ENCODE measurements at places on chromosomes 3 and 15.

DNA sequence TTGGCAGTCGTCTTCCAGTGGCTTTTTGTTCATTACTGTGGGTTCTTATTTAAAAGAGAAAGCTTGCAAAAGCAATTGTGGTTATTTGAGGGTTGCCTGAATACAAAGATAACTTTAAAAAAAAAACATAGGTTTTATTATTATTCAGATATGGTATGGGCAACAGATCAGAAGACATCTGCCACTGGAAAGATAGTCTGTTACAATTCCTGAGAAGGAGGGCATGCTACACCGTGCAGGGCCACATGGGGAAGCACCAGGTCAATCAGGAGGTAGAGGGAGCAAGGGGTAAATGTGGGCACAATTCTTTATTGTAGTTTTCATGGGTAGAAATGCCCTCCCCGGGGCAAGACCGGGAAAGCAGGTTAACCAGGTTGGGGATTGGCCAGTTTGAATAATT lies 46.5 kb downstream of the BBS4 start:
- no peak for DNase-seq

DNA sequence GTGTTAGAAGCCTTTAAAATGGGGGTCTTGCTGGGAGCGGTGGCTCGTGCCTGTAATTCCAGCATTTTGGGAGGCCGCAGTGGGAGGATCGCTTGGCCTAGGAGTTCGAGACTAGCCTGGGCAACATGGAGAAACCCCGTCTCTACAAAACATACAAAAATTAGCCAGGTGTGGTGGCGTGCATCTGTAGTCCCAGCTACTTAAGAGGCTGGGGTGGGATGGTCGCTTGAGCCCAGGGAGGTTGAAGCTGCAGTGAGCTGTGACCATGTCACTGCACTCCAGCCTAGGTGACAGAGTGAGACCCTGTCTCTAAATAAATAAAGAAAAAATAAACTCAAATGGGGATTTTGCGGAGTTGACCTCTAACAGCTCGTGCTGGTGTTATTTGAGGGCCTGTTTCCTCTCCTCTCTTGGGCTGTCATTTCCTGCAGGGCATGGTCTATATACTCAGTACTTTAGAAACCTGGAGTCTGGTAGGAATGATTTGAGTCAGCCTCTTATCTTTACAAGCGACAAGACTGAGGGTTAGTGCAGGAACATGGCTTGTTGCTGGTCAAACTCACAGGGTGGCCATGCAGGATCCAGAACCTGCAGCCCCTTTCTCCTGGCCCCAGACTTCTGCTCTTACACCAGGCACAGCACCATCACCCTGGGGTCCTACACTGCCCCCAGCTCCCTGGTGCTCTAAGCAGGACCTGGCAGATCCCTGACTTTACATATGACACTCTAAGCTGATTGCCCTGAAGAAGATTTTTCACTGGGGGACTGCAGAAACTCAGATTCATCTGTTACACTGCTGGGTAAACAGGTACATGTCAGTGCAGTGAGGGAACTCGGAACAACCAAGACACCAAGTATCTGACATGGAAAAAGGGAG lies 15.1 kb downstream of the EHD4 start:
- no peak for DNase-seq

DNA sequence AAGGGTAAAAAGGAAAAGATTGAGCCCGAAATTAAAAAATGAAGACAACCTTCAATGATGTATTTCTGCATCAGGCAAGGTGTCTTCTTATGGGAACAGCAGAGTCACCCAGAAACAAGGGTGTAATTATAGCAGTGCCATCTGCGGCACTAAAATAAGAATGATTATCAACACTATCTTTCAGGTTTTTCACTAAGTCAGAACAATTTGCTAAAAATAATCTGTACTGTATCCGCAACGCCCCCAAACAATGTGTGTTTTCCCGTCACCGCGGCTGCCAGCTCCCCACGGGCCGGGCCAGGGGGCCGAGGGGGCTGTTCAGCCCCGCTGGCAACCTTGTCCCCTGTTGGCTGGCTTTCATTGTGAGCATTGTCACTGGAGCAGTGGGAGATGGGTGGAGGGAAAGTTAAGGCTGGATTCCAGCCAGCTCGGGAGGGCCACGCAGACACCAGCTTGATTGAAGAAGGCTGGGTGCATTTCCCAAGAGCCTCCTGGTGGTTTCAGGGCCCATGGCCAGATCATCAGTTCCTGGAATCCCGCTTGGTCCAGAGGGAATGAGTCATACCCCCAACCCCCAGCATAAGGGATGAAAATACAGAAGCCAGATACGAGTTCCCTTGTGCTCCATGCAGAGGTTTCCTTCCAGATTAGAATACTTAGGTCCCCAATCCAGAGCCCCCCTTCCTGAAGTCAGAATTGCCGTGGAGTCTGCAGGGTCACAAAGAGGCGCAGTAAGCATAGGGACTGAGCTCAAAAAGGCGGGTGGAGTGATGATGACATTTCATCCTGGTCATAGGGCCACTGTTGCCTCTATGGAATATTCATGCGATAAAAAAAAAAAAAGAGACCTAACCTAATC lies 90.2 kb upstream of the KLF13 start:
- DNase-seq: peak; percentile 36

DNA sequence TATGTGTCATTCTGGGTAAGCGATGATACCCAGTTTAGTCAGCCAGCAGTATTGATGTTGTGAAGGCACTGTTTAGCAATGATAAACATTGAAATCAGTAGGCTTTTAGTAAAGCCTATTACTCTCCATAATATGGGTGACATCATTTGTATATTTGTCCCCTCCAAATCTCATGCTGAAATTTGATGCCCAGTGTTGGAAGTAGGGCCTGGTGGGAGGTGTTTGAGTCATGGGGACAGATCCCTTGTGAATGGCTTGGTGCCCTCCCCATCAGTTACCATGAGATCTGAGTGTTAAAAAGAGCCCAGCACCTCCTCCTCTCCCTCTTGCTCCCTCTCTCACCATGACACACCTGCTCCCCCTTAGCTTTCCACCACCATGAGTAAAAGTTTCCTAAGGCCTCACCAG lies 31.4 kb upstream of the FAN1 start:
- DNase-seq: no peak

- no peak for DNase-seq
These were observed 194.6 kb downstream of the GABRG3 start for GRCh38 chr15:27165590-27165989.

- DNase-seq: no peak
These were observed 65.6 kb upstream of the CHRNA7 start for GRCh38 chr15:31964586-31965307.

DNA sequence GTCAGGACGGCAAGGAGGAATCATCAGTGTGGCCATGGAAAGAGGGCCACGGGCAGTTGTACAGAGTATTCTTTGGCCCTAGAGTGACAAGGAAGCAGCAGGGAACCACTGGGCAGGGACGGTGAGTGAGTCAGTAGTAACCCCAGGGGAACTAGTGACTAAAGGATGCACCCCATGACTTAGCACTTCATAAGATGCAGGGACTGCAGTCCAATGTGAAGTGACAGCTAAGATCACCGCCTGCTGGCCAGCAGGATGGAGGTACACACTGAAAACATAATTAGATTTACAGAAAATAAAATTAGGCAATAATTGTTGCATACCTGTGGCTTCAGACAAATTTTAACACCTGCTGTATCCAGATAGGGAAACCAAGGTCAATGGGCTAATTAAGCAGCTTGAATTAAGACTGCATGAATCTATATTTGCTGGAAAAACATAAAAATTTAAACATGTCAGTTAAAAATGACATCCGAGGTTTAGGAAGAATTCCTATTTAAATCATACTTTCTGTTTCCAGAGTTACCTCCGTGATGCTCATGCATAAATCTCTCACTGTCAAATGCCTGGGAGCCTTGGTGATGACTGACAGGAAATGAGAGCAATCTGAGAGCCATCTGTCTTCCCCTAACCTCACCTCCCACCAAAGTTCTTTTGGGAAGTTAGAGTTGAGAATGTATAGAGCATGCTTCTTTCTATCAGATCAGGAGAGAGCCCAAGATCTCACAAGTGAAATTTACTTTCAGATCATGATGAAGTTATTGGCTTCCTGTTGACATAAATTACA lies 56.5 kb downstream of the DCLK3 start:
- no peak for DNase-seq

DNA sequence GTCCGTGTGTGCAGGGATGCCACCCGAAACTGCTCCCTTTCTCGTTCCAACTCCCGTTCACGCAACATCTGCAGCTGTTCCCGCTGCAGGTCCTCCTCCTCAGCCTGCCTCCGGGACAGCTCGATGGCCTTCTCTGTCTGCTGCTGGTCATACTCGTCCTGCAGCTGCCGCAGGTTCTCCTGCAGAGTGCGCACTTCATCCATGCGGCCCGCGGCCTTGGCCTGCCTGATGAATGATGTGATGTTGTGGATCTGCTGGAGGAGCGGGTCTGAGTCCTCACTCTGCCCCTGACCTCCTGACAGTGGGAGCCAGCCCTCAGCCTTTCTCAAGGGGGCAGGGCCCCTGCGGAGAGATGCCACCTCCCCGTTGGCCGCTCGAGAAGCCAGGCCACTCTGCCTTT lies 9.4 kb upstream of the MRPS25 start:
- no peak for DNase-seq

DNA sequence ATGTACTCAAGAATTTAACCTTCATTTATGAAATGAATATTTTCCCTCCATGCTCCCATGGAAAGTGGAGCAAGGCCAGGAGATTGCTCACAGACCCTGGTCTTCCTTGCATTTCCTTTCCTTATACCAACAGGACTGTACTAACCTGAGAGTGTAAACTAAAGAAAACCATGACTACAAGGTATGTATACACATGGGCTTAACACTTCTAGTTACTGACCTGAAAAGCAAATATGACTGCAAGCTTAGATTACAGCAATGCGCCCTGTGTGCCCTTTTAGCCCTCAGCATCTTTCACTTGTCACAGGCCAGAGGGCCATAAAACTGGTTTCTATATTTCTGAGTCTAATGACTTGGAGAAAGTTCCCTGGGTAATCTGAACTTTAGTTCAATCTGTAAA lies 52.1 kb downstream of the NEK10 start:
- no peak for DNase-seq

GRCh38 chr3:112013784-112014143 lies 15.0 kb downstream of the TAGLN3 start:
- no peak for DNase-seq

DNA sequence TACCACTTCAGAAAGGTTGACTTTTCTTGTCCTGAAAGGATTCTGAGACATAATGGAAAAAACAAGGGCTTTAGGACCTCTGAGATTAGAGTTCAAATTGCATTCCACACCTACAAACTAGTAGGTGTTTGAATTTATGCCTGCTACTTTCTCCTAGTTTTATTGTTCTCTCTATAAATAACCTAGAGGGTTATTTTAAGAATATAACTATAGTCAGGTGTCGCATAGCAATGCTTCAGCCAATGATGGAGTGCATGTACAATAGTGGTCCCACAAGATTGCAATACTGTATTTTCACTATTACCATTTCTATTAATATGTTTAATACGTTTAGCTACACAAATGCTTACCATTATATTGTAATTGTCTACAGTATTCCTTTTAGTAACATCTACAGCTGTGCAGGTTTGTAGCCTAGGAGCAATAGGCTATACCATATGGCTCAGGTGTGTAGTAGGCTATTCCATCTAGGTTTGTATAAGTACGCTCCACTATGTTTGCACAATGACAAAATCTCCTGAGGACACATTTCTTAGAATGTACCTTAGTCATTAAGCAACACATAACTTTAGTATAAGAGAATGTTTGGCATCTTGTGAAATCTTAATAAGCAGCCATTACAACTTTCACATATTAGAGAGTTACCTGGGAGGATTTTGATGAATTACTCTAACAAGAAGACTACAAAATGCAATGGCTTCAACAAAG lies 1352.5 kb downstream of the ZPLD1 start:
- DNase-seq: no peak

- DNase-seq: no peak
These were observed 68.5 kb upstream of the CCDC54 start for GRCh38 chr3:107308716-107309115.

DNA sequence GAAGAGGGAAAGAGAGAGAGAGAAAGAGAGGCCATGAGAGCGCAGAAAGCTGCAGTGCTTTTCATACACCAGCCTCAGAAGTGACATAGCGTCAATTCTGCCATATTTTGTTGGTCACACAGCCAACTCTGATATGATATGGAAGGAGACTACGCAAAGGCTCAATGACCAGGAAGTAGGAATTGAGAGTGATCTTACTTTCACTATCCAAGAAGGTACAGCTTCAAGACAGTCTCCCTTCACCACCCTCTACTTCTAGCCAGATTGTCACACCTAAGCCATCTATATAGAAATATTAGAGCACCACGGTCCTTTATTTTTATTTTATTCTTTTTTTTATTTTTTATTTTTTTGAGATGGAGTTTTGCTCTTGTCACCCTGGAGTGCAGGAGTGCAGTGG lies 21.1 kb downstream of the PARP15 start:
- DNase-seq: no peak

DNA sequence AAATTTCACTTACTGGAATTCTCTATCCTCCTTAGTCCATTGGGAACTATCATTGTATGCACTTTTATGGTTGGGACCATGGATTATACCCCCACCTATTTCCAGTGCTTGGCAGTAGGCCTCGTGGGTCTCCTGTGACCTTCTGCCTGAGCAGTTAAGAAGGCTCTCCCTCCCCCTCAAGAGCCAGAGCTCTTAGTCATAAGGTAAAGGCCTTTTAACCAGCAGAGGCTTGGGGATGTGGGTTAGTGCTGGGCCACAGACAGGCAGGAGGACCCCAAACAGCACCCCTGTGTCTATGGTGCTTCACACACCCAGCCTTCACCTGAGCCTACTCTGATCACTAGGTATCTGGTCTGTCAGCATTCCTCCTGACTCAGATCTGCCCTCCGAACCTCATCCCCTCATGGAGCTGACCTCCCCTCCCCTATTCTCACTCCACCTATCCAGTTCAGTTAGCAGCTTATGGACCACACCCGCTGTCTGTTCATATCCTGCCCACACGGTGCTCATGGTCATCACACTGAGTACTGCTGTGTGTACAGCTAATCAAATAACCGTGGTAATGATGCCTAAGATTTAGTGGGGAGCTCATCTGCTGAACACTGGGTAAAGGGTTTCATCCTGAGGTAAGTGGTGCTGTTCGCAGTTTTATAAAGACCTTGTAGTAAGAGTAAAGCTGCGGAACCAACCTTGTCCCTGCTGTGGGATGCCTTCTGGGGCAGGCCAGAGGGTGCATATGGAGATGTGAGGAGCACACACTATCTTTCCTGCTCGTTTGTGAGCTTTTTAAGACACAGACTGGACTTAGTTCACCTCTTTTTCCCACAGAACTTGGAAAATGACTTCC lies 40.9 kb downstream of the KLHL18 start:
- no peak for DNase-seq

GRCh38 chr3:126147147-126147931 lies 33.0 kb downstream of the ALDH1L1 start:
- DNase-seq: no peak

GRCh38 chr3:128324911-128325592 lies 141.6 kb downstream of the DNAJB8 start:
- DNase-seq: no peak

GRCh38 chr3:171284308-171285075 lies 175.7 kb downstream of the TNIK start:
- no peak for DNase-seq
